ENCODE measurements at places on chromosomes 1 and 21. TPM values are rescaled to one million over a fixed set of nuclear protein-coding genes. Genes with fewer than 3 reads are reported as not detected.

NBPF10 gene
- 1.1 TPM for total RNA-seq

FLG2 gene
- not detected for total RNA-seq

FAM43B gene
- 4.2 TPM for total RNA-seq

IL23R gene
- not detected for total RNA-seq

RNU5D-1 gene
- total RNA-seq, result not detected

CFAP107 gene
- not detected for total RNA-seq

ARHGEF10L gene
- 6.1 TPM for total RNA-seq

KRTAP20-1 gene
- not detected for total RNA-seq

RIPPLY3 gene
- total RNA-seq, result 0.59 TPM

C8B gene
- not detected for total RNA-seq

CYP4Z1 gene
- not detected for total RNA-seq

CFAP74 gene
- total RNA-seq, result not detected

SLC22A15 gene
- 1.0 TPM for total RNA-seq

BMP8B gene
- 5.3 TPM for total RNA-seq

TBX19 gene
- total RNA-seq, result 0.60 TPM

RIPK4 gene
- 21.2 TPM for total RNA-seq

NCF2 gene
- 1.1 TPM for total RNA-seq

ADCY10 gene
- total RNA-seq, result 0.38 TPM

GJA4 gene
- total RNA-seq, result not detected

OPRD1 gene
- not detected for total RNA-seq

NBPF4 gene
- 0.15 TPM for total RNA-seq

H6PD gene
- 4.6 TPM for total RNA-seq

ATXN7L2 gene
- 2.2 TPM for total RNA-seq

CACNA1S gene
- not detected for total RNA-seq

HAO2 gene
- not detected for total RNA-seq

DFFB gene
- total RNA-seq, result 4.1 TPM

MPL gene
- total RNA-seq, result 0.22 TPM

SIM2 gene
- total RNA-seq, result 6.7 TPM

CLDN19 gene
- total RNA-seq, result not detected

INSRR gene
- total RNA-seq, result not detected

ADAM30 gene
- not detected for total RNA-seq

FAM72C gene
- total RNA-seq, result 5.5 TPM

C1orf174 gene
- 23.5 TPM for total RNA-seq

LAMC2 gene
- 21.1 TPM for total RNA-seq

NOS1AP gene
- total RNA-seq, result 0.18 TPM

DNASE2B gene
- not detected for total RNA-seq

HSD3B2 gene
- total RNA-seq, result not detected

NBPF3 gene
- total RNA-seq, result 5.2 TPM

PTPN14 gene
- 10.7 TPM for total RNA-seq

LENEP gene
- not detected for total RNA-seq

RIMKLA gene
- total RNA-seq, result 0.74 TPM

RGS16 gene
- 0.18 TPM for total RNA-seq

LORICRIN gene
- not detected for total RNA-seq

CFHR3 gene
- total RNA-seq, result 0.16 TPM

RAP1GAP gene
- 10.7 TPM for total RNA-seq

GJB4 gene
- total RNA-seq, result 0.13 TPM

LRRC39 gene
- 0.06 TPM for total RNA-seq

SH2D1B gene
- total RNA-seq, result 0.12 TPM

PROK1 gene
- not detected for total RNA-seq

PLEKHN1 gene
- 5.2 TPM for total RNA-seq

C1QB gene
- total RNA-seq, result not detected

CFAP45 gene
- 0.83 TPM for total RNA-seq

COL16A1 gene
- total RNA-seq, result 3.8 TPM

C1orf185 gene
- not detected for total RNA-seq

PCNX2 gene
- 9.0 TPM for total RNA-seq

LRRC7 gene
- total RNA-seq, result not detected

Data from A549 treated with Hydrocortisone at 1 μM for 4 hours (cell line).